ENCODE measurements at places on chromosomes 7 and 10. TPM values are rescaled to one million over a fixed set of nuclear protein-coding genes. Genes with fewer than 3 reads are reported as not detected.

- no peak overlapping the region for H3K27ac ChIP-seq
- H3K36me3 ChIP-seq: no peaks in the 10 kb centered on the region
- no peak for DNase-seq
- H3K27me3 ChIP-seq: no peaks in the 10 kb centered on the region
- peaks cover 12% of the 10 kb centered on the region for H3K4me1 ChIP-seq
Measured at GRCh38 chr7:117019786-117020590, 66.7 kb downstream of the ST7 start.

GRCh38 chr7:143910473-143911248 lies 8.7 kb upstream of the TCAF1 start:
- no peak overlapping the region for H3K27ac ChIP-seq
- H3K4me3 ChIP-seq: no peak overlapping the region
- no peak for DNase-seq
- no peaks in the 10 kb centered on the region for H3K4me1 ChIP-seq
- no peaks in the 10 kb centered on the region for H3K36me3 ChIP-seq
- no peaks in the 10 kb centered on the region for H3K27me3 ChIP-seq

GRCh38 chr10:24849051-24849450 lies 103.4 kb downstream of the PRTFDC1 start:
- H3K4me1 ChIP-seq: peaks cover 5% of the 10 kb centered on the region
- no peak overlapping the region for H3K4me3 ChIP-seq
- no peak for DNase-seq
- H3K36me3 ChIP-seq: no peaks in the 10 kb centered on the region
- no peak overlapping the region for H3K27ac ChIP-seq

- H3K4me3 ChIP-seq: no peak overlapping the region
- no peaks in the 10 kb centered on the region for H3K27me3 ChIP-seq
- H3K27ac ChIP-seq: no peak overlapping the region
- H3K4me1 ChIP-seq: peaks cover 6% of the 10 kb centered on the region
Measured at GRCh38 chr10:78531088-78531487, 497.4 kb downstream of the RPS24 start.

GRCh38 chr10:28981007-28981406 lies 303.7 kb downstream of the BAMBI start:
- no peak overlapping the region for H3K27ac ChIP-seq
- H3K4me3 ChIP-seq: no peak overlapping the region
- no peaks in the 10 kb centered on the region for H3K27me3 ChIP-seq
- no peak for DNase-seq
- peaks cover 16% of the 10 kb centered on the region for H3K4me1 ChIP-seq
- H3K36me3 ChIP-seq: no peaks in the 10 kb centered on the region

- no peaks in the 10 kb centered on the region for H3K27me3 ChIP-seq
- no peak for DNase-seq
- no peak overlapping the region for H3K27ac ChIP-seq
- H3K36me3 ChIP-seq: peaks cover 17% of the 10 kb centered on the region
- no peak overlapping the region for H3K4me3 ChIP-seq
Measured at GRCh38 chr7:140330128-140330527, 68.2 kb downstream of the SLC37A3 start.

DNA sequence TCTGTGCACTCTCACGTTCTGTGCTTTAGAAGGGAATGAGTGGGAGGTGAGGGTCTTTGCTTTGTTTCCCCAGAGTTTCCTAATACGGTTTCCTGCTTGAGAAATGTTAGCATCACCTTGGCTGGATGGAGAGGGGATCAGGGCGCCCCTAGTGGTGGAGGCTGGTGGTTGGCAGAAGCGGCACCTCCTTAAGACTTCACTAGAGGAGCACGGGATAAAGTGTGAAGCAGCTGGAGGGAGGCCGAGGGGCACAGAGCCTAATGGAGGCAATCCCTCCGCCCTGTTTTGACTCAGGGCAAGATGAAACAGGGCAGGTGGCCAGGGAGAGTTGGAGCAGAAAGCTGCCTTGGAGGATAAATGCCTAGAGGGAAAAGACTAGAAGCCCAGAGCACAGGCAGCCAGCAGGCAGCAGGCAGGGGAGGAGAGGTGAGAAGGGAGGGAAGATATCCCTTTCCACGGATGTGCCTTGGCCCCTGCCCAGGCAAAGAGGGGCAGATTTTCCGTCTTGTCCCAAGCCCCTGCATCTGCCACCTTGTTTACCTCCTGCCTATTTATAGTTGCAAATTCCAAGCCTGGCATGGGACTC lies 56.0 kb upstream of the BTRC start:
- no peak overlapping the region for H3K27ac ChIP-seq
- no peaks in the 10 kb centered on the region for H3K4me1 ChIP-seq
- peaks cover 38% of the 10 kb centered on the region for H3K27me3 ChIP-seq
- no peak overlapping the region for H3K4me3 ChIP-seq

- no peak overlapping the region for H3K27ac ChIP-seq
- H3K4me3 ChIP-seq: no peak overlapping the region
- peak; percentile 42 for DNase-seq
Measured at GRCh38 chr7:6650521-6651011, 13.4 kb downstream of the ZNF316 start.

DNA sequence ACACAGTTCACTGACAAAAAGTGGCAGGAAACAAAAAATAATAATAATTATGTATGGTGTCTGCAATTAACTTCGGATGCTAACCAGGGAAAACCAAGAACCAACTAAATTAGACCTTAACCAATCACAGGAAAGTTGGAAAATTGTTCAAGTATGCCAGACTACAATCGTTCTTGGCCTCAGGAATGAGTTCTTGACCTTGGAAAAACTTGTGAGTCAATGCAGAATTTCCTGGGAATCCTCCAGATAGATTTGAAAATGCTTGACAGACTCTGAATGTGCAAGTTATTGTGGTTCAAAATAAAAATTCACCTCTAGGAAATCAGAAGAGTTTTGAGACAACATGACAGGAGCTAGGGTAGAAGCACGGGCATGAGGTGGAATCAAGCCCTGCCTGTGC lies 171.5 kb downstream of the C7orf25 start:
- H3K27me3 ChIP-seq: no peaks in the 10 kb centered on the region
- H3K4me3 ChIP-seq: no peak overlapping the region
- H3K36me3 ChIP-seq: no peaks in the 10 kb centered on the region
- DNase-seq: no peak
- peaks cover 6% of the 10 kb centered on the region for H3K4me1 ChIP-seq
- no peak overlapping the region for H3K27ac ChIP-seq

GRCh38 chr7:8204339-8205030 lies 57.5 kb downstream of the ICA1 start:
- H3K27ac ChIP-seq: no peak overlapping the region
- no peak overlapping the region for H3K4me3 ChIP-seq
- no peaks in the 10 kb centered on the region for H3K27me3 ChIP-seq

DNA sequence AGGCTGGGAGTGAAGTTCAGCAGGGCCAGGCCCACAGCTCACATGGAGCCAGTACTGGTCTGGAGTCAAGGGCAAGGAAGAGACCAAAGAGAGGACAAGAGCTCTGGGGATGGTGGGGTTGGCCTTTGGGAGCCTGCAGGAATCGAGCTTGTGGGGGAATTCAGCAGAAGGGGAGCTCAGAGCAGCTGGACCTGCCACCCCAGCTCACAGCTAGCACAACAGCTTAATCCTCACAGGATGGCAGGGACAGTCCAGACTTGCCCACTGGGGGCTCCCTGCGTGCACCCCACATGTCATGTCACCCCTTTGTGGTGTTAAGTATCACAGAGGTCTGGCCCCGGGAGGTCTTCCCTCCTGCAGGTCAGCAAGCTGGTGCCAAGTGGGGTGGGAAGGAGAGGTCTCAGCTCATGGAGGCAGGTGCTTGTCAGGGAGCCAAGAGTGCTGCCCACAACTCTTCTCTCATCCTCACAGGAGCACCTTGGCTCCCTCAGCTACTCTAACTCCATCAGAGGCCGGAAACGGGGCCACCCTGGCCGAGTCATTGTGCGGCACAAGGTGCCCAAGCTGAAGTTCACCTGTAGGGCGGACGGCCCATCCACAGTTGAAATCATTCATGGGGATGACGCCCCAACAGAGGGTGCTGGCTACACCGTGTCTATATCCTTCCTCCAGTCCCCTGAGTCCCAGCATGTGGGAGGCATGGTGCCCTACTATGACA lies 22.5 kb downstream of the CUZD1 start:
- no peaks in the 10 kb centered on the region for H3K27me3 ChIP-seq
- no peak overlapping the region for H3K4me3 ChIP-seq
- no peak overlapping the region for H3K27ac ChIP-seq

DNA sequence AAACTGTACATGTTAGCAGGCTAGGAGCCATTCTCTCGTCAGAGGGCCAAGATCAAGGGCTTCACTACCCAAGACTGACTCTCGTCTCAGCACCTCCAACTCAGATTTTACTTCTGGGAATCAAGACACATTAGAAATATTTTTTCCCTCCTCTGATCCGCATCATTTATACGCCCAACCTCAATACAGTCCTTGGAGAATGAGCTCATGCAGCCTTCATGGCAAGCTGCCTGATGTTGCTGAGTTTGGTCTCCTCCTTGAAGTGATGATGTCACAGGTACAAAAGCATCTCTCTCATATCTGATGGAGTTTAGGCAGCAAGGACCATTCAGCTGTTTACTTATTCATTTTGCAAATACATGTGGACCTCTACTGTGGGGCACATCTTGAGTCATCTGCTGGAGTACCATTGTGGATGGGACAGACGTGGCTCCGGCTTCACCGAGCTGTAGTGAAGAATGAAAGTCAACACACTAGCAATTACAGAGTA lies 114.0 kb downstream of the BMPER start:
- H3K27ac ChIP-seq: no peak overlapping the region
- H3K36me3 ChIP-seq: no peaks in the 10 kb centered on the region
- H3K27me3 ChIP-seq: no peaks in the 10 kb centered on the region
- peak; percentile 72 for DNase-seq
- H3K4me3 ChIP-seq: no peak overlapping the region

GRCh38 chr10:44706745-44707144 lies 204.4 kb upstream of the TMEM72 start:
- H3K36me3 ChIP-seq: no peaks in the 10 kb centered on the region
- H3K4me3 ChIP-seq: no peak overlapping the region
- H3K4me1 ChIP-seq: no peaks in the 10 kb centered on the region
- no peak for DNase-seq

GRCh38 chr7:106166651-106167342 lies 54.7 kb upstream of the SYPL1 start:
- no peaks in the 10 kb centered on the region for H3K27me3 ChIP-seq
- no peak for DNase-seq
- H3K4me1 ChIP-seq: peaks cover 15% of the 10 kb centered on the region
- H3K27ac ChIP-seq: peak overlapping the region; percentile 70
- no peaks in the 10 kb centered on the region for H3K36me3 ChIP-seq
- peak overlapping the region; percentile 4 for H3K4me3 ChIP-seq

GRCh38 chr10:5385224-5385623 lies 19.4 kb downstream of the TUBAL3 start:
- H3K36me3 ChIP-seq: no peaks in the 10 kb centered on the region
- no peak overlapping the region for H3K4me3 ChIP-seq
- H3K27me3 ChIP-seq: no peaks in the 10 kb centered on the region
- no peaks in the 10 kb centered on the region for H3K4me1 ChIP-seq
- H3K27ac ChIP-seq: no peak overlapping the region
- no peak for DNase-seq

Gene MKI67
- total RNA-seq: 2.1 TPM

Gene DLG5
- 19.3 TPM for total RNA-seq

Gene SLC16A12
- total RNA-seq: 1.9 TPM

Gene DNAJB9
- total RNA-seq: 36.5 TPM

Gene ATOH7
- total RNA-seq: not detected

Gene IFIT1B
- total RNA-seq: not detected
